ENCODE measurements at places on chromosomes 6 and 20.

GRCh38 chr20:45406260-45407066, 1.6 kb upstream of the DBNDD2 start:
- DNase-seq: peak; percentile 19

DNA sequence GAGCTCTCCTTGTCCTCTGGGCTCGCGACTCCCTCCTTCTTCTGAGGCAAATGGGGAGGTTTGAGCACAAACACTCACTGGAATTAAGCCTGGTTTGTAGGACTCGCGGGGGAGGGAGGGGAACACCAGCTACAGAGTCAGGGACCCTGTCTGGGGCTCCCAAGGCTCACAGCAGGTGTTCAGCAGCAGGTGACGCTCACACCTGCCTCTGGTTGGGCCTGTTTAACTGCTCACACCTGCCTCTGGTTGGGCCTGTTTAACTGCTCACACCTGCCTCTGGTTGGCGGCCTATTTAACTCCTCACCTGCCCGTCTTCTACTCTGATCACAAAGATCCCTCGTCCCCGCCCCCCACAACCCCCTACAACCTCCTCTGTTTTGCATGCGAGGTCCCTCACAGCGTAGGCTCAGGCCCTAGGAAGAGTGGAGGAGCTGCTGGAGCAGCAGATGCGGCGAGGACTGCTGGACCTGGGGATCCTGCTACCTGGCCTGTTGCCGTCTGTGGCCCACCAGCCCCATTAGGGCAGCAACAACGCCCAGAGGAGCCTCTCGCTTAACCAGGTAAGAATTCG, 181.9 kb downstream of the ERMARD start:
- DNase-seq: no peak

GRCh38 chr20:19631410-19631809, 126.6 kb upstream of the RIN2 start:
- DNase-seq: no peak

DNA sequence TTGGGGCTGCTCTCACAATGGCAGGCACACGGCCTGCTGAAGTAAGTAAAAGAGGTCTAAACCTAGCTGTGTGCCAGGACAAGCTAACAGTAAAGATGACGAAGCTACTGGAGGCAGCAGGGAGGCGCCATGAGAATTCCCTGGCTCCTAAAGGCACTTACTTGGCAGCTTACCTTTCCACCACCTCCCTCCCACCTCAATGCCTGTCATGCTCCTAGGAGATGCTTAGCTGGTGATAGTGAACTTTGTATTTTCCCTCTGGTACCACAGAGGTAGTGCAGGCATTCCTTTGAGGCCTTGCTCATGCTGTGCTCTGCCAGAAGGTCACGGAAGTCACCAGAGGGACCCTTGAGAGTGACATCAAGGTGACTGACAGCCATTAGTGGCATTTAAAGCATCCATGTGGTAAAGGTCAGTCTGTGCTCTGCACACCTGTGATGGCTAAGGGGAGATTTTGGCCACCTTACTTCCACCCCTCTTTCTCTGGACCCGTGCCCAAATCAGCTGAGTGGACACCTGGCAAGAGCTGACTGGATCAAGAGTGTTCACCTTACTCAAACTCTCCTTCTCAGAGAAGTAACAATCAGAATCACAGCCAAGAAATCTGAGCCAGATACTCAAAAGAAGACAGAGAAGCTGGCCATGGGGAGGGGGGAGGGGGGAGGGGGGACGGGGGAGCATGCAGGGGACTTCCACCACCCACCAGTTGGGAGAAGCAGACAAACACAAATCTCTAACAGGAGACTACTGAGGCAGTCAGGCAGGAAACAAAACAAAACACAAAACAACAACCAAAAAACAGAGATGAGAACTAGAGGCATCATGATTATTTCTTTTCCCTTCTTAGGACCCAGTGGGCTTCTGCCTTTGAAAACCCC, 2.9 kb downstream of the FKBP1A start:
- no peak for DNase-seq

DNA sequence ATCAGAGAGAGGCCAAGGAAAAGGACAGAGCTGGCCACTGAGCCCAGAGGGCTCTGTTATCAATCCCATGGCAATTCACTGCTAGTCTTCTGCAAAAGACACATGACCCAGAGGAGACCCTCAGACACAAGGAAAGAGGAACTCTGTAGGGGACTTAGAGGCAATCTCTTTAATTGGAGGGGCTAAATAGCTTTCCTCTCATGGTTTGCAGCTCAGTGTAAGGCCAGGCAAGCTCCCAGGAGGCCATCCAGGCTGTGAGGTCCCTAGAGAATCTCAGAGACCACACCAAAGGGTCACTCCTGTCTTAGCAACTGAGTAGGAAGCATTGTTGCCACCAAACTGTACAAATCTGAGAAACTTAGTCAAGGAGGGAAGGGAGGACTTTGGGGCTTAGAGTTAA, 10.0 kb upstream of the HLA-DOA start:
- no peak for DNase-seq

GRCh38 chr6:139853302-139853992, 479.0 kb upstream of the CITED2 start:
- no peak for DNase-seq

- no peak for DNase-seq
Measured at GRCh38 chr6:26172608-26172968, 85.4 kb downstream of the HFE start.

GRCh38 chr6:169984181-169985120, 233.0 kb downstream of the ERMARD start:
- no peak for DNase-seq

GRCh38 chr6:132218059-132218696, 183.1 kb downstream of the MOXD1 start:
- no peak for DNase-seq

DNA sequence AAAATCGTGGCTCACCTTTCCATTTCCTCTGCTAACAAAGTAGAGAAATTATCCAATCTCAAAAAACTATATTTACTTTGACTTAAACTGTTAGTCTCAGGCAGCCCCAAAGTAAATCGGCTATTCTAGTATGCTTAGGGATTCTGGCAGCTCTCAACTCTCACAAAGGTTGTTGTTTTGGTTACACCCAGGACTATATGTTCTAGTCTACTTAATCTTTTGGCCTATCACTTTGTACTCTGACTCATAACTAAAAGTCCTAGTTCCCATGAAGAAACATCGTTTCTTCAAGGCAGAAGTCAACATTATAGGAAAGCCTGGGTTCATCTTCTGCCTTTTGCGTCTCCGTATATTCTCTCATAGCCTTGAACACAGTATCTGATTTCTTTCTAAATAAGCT, 42.3 kb downstream of the MYLK4 start:
- DNase-seq: no peak

DNA sequence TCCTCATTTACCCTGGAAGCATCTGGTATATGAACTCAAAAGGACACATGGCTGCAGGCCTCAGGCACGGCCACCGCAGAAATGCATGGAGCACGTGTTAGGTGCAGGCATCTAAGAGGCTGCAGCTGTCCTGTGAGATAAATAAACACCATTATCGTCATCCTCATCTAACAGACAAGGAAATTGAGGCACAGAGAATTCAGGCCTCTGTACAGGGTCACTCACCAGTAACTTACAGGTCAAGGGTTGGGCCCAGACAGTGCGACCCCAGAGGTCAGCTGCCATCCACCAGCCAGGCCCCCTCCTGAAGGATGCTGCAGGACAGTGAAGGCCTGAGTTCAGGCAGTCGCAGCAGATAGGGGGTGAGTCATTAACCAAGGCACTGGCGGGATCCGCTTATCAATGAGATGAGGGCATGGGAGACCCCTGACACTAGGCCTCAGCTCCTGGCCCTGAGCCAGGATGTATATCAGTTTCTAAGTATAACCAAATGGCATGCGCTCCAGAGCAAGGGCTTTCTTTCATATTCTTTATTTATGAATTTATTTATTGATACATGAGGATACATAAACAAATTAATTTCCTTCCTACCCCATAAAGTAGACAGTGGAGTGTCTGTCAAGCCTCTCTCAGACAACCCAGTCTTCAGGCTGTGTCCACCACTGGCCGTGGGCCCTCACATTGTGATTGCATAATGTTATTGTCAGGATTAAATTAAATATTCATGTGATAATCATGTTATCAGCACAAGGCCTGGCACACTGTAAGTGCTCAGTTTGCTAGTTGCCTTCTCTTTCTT, 316.9 kb downstream of the QKI start:
- DNase-seq: no peak

GRCh38 chr6:141395443-141396008, 737.2 kb upstream of the GJE1 start:
- no peak for DNase-seq

DNA sequence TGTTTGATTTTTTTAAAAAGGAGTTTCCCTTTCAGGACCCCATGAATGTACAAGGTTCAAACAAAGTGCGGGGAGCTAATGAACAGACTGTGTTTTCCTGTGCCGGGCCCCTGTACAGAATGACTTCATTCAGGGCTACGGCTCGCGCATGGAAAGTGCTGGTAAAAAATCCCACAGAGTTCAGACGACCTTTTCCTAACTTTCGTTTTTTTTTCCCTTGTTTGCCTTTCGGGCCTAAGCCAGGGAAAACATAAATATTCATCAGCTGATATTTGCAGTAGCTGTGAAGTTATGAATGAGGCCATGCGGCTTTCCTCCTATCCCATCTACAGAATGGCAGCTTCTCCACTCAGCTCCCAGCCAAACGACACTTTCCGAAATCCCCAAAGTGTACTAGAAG, 74.0 kb downstream of the HAO1 start:
- DNase-seq: no peak

DNA sequence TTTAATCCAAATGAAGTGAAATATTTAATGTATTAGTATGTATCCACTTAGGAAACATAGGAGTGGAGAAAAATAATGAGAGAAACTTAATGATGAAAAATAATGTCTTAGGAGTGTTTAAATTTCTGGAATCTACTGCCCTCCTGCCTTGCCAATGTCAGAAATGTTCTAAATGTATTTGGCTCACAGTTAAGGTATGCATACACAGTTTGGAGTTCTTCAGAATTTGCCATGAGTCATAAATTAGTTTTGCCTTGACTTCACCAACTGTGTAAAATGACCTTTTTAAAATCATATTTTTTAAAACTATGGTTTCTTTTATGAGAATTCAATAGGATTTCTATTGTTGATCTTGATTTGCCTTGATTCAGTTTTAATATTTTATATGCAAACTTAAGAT, 191.7 kb upstream of the HSF2 start:
- DNase-seq: no peak

- DNase-seq: no peak
Measured at GRCh38 chr6:93584300-93584699, 164.9 kb upstream of the EPHA7 start.

DNA sequence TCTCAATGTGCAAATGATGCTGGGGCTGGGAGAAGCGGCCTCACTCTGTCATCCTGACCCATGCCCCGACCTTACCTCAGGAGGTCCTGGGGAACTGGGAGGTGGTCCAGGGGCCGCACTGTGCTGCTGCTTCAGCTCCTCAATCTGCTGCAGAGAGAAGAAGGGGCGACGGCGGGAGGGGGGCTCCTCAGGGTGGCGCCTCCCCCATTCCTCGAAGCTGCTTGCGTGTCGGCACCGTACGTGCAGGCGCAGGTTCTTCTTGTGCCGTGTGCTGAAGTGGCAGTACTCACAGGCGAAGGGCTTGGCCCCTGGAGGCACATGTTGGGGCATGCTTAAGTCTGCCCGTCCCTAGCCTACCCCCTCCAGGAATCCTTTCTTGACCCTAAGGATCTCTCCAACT, 12.9 kb downstream of the ZNF335 start:
- DNase-seq: no peak

DNA sequence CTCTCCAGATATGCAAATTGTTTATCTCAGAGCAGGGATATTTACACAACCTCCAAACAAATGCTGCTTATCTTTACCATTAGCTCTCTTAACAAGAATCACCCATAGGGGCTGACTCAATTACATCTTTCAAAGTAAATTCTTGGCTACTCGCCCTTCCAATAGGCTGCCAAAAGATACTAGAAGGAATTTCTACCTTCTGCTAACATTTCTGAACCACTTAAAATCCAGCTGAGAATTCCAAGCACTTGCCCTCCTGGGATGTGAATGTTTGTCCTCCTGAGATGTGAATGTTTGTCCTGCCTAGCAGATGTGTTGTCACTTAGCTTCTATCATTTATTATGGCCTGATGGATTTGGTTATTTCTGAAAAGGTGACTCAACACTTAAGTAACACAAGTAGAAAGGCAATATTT, 388.0 kb downstream of the GJA1 start:
- no peak for DNase-seq

GRCh38 chr6:29633534-29633905, 537 bp upstream of the GABBR1 start:
- no peak for DNase-seq

- no peak for DNase-seq
Measured at GRCh38 chr6:31225735-31226134, 46.2 kb downstream of the HLA-C start.

DNA sequence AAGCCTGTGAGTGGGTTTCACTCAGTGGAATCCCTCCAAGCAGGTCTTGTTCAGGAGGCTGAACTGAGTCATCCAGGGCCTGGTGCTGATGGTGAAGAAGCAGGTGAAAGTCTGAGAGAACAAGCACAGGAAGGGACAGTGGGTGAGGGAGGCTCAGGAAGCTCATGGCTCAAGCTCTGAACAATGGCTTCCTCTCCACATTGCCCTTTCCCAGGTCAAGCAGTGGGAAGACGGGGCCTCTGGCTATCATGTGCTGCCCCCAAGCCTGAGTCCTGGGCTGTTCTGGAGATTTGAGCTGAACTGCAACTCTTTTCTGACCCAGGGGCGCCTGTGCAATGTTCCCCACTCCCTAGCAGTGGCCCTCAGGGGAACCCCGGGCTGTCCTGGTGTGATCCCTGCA, 3.4 kb downstream of the CST9L start:
- DNase-seq: no peak

GRCh38 chr6:117477988-117478852, 4.3 kb upstream of the DCBLD1 start:
- no peak for DNase-seq

GRCh38 chr6:43812850-43813578, 43.0 kb downstream of the VEGFA start:
- no peak for DNase-seq

DNA sequence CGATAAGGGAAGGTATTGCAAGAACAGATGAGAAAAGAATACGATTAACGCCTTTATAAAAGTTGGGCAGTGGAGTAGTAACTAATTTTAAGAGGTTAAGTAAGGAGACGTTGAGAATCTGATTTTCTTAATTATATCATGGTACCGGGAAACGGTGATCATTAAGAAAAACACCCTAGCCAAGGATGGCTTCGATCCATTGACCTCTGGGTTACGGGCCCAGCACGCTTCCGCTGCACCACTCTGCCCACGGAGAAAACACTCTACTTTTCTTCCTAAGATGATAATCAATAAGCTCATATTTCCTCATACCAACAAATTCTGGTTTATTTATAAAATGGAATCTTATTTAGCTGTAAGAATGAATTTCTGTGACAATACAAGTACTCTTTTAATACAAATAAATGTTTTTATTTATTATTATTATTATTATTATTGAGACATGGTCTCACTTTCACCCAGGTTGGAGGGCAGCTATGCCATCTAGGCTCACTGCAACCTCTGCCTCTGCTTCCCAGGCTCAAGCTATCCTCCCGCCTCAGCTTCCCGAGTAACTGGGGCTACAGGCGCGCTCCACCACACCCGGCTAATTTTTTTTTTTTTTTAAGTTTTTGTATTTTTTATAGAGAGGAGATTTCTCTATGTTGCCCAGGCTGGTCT, 8.3 kb downstream of the POM121L2 start:
- DNase-seq: no peak

- DNase-seq: no peak
Measured at GRCh38 chr6:166504100-166504499, 82.4 kb downstream of the RAMACL start.
